Stimulated activated CD4-positive, alpha-beta T cell treated with anti-CD3 and anti-CD28 coated beads, Interleukin-12 subunit alpha, Interleukin-12 subunit beta, amount 100 ng/mL, for 48 hours (primary cell): ENCODE measurements at places on chromosomes 4 and X.
A peak's percentile ranks its signal among the peaks of the same experiment; 100 is the strongest.

- no peak for DNase-seq
Measured at GRCh38 chrX:15448010-15448639, 45.0 kb downstream of the PIR start.

- DNase-seq: no peak
Measured at GRCh38 chrX:133834771-133835170, 150.6 kb downstream of the GPC3 start.

DNA sequence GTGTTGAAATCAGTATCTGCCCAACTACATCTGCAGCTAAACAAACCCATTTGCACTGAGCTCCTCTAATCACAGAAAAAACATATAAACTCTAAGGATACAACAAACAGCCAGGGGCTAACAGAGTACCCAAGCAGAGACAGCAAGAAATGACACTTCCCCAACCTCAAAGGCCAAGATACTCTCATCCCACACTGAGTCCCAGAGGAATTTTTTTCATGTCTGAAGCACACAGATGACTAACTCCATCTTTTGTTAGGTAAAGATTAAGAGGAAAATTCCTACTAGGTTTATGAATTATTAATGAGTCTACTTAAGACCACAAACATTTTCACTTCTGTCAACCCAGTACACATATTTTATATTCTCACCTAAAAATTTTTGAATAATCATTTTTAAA, 31.6 kb downstream of the SEPSECS start:
- no peak for DNase-seq

- DNase-seq: no peak
Measured at GRCh38 chr4:138655286-138655685, 360.3 kb upstream of the NOCT start.

GRCh38 chr4:20591571-20591970, 108.7 kb upstream of the PACRGL start:
- DNase-seq: no peak

DNA sequence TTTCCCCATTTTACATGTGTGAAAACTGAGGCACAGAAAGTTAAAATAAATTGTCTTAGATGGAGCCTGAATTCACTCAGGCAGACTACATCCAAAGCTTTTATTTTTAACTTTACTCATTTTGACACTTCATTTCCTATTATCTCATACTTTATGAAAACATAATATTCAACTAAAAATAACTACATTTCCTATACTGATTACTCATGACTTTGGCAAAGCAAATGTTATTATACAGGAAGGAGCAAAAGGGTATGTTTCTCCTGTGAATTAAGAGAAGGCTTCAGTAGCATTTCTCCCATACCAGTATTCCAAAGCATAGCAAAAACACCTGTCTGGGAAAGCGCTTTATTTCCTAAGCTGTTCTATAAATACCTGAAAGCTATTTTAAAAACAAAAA, 178.6 kb downstream of the ADAMTS3 start:
- no peak for DNase-seq

DNA sequence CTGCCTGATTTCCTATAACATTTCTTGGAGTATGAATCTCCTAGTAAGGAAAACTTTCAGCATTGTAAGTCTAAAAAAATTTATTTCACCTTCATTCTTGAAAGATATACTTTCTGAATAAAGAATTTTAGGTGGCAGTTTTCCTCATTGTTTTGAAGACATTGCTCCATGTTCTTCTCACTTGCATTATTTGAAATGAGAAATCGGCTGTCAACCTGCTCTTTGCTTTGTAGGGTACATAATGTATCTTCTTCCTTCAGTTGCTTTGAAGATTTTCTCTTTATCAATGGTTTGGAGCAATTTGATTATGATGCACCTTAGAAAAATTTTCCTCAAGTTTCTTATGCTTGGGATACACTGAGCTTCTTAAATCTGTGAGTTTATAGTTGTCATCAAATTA, 120.3 kb downstream of the EVC2 start:
- no peak for DNase-seq

DNA sequence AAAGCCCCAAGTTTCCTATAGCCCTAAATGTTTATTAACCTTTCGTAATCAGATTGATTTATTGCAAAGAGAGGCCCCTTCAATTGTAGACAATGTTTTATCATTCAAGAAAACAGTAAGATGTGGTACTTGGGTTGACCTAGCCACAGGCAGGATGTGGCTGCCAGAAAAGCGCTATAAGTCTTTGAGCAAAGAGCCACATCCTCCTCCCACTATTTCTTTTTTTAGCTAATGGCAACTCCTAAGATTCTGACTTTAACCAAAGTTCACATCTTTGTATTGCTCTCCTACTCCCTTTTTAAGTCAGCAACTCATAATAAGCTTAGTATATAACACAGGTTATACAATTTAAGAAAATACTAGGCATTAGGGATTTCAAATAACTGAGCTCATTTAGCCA, 70.7 kb upstream of the PPP3CA start:
- peak; percentile 40 for DNase-seq

DNA sequence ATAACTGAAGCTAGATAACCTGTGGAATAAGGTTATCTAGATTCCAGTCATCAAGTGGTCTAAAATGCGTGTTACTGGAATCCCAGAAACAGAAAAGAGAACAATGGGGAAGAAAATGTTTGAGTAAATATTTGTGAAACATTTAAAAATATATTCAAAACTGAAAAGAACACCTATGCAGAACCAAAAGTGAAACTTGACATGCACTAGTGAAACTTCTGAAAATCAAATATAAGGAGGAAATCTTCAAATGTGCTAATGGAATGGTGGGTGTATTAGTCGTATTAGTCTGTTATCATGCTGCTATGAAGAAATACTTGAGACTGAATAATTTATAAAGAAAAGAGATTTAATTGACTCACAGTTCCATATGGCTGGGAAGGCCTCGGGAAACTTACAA, 512.4 kb upstream of the KLHL4 start:
- no peak for DNase-seq

DNA sequence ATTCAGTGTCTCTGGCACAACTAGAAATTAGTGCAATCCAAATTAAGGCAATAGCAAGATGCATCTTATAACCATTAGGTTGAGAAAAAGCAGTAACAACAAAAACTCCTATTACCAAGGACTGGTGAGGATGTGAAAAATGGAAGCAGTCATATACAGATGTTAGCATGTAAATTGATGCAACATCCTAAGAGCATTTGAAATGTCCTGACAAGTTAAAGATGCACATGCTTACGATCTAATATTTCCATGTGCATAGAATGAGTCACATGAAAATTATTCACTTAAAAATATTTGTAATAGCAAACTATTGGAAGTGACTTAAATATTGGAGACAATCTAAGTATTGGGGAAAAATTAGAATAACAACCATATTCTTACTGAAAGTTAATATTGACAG, 163.0 kb downstream of the FAM13A start:
- no peak for DNase-seq

DNA sequence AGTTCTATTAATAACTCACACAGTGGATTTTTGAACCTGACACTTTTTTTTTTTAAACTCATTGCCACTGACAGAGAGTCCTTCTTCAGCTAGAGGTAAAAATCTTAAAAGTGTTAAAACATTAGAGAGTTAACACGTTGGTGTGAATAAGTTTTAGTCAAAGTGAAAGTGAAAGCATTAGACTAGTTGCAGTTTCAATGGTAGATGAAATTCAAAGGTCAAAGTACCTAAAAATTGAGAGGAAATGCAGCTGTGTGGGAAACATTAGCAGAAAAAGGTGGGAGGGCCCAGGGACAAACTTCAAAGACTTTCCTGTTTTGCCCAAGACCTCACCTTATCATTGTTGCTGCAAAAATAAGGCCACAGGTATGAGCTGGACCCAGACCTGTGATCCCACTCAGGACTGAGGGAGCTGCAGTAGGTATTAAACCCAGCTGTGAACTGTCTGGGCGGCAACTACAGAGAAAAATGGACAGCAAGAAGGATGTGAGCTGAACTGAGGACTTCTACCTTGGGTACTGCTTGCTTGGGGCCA, 17.6 kb upstream of the GABRA4 start:
- DNase-seq: no peak

- DNase-seq: no peak
Measured at GRCh38 chr4:188550296-188550695, 411.1 kb downstream of the TRIML1 start.

GRCh38 chrX:127908384-127908783, 143.8 kb downstream of the ACTRT1 start:
- no peak for DNase-seq
